Stimulated activated naive CD8-positive, alpha-beta T cell treated with anti-CD3 and anti-CD28 coated beads, Interleukin-15, amount 100 ng/mL, for 72 hours (primary cell): ENCODE measurements at places on chromosomes 6 and 20.

DNA sequence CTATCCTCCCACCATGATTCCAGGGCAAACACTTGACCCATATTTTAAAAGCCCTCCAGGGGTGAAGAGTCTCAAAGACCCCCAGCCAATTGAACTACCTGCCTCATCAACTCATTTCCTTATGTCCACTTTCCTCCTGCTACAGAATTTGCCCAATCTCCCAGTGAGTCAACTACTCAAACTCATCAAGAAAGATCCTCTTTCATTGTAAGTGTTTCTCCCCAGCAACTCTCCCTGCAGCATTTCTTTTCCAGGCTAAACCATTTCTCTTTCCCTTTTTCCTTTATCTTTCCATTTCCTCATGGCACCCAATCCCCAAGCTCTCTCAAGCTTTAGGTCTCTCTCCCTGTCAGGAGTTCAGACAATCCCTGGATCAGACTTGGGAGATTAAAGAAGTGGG, 1.5 kb downstream of the DLK2 start:
- DNase-seq: no peak

DNA sequence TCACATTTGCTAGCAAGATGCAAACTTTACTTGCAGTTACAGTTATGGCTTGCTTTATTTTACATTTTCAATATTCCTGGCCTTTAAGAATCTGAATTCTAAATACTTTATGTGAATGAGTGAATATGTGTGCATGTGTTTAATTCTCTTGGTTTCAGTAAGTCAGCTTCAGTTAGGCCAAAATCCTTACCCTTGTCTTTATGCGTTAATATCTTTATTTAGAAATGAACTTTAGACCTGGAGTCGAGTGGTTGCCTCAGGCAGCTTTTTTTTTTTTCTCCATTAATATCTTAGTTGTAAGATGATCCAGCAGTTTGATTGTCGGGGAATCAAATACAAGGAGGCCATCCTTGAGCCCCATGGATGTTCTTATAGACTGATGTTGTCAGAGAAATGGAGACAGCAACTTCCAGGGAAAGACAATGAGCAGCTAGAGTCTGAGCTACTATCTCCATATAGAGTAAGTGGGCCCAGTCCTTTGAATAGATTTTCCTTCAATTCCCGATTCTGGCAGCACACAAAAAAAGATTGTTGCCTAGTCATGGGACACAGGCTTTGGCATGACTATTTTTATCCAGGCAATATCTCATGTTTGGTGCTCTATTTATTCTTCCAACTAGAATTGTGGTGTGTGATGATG, 398.0 kb downstream of the DHX35 start:
- no peak for DNase-seq

DNA sequence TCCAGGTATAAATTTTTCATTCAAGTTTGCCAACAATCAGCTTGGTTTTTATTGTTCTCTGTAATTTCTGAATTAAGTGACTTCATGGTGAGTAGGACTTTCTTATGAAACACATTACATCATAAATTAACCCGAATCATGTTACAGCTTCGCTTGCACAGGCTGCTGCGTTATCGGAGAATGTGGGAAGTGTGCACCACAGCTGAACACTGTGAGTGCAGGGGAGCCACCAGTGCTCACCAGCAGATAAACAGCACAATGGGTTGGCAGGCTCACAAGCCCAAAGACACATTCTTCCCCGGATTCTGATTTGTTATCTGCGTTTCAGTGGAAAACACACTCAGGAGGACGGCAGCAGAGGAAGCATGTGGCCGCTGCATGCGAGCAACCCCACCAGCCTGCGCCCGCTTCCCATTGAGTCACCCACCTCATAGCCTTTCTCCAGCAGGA, 121.1 kb downstream of the GMDS start:
- no peak for DNase-seq

GRCh38 chr6:51892750-51893149, 194.7 kb downstream of the PKHD1 start:
- no peak for DNase-seq

GRCh38 chr6:105601541-105602236, 198.8 kb upstream of the PREP start:
- no peak for DNase-seq

- DNase-seq: no peak
Measured at GRCh38 chr20:59866338-59866737, 67.1 kb downstream of the SYCP2 start.

GRCh38 chr20:17799575-17800227, 99.9 kb downstream of the BANF2 start:
- no peak for DNase-seq

- no peak for DNase-seq
Measured at GRCh38 chr20:24693466-24694156, 224.2 kb downstream of the SYNDIG1 start.

DNA sequence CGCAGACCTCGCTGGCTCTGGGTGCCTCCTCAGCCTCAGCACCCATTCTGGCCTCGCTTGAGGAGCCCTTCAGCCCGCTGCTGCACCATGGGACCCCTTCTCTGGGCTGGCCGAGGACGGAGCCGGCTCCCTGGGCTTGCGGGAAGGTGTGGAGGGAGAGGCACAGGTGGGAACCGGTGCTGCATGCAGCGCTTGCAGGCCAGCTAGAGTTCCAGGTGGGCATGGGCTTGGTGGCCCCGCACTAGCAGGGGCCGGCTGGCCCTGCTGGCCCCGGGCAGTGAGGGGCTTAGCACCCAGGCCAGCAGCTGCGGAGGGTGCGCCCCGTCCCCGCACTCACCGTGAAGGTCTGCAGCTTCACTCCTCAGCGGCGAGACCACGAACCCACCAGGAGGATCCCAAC, 30.4 kb downstream of the DEFB114 start:
- no peak for DNase-seq

DNA sequence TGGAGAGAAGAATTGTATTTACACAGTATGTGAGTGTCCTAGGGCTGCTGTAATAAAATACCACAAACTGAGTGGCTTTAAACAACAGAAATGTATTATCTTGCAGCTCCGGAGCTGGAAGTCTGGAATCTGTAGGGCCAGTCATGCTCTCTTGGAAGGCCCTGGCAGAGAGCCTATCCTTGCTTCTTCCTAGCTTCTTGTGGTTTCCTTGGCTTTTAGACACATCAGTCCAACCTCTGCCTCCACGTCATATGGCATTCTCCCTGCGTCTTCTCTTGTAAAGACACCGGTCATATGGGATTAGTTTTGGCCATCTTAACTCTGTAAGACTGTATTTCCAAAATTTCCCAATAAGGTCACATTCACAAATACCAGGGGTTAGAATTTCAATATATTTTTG, 10.8 kb downstream of the FNDC1 start:
- no peak for DNase-seq

DNA sequence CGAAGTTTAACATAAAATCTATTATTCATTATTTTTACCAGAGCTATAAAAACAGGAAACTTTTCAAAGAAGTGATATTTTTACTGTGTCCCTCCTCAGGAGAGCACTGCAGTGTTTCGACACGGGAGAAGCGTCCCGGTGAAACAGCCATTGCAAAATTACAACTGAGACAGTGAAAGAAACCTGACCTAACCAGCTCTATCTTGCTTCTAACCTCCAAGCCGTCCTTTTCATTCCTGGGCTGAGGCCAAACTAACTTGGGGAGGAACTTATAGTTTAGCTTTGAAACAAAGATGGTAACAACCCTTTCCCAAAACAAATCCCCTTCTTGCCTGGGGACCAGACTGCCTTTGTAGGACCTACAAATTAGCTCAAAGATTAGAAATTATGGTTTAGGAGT, 79.2 kb downstream of the WDR27 start:
- DNase-seq: no peak
